ENCODE measurements at places on chromosomes 4 and X.

- DNase-seq, result no peak
These were observed 7.2 kb downstream of the SCARB2 start for GRCh38 chr4:76206222-76206942.

DNA sequence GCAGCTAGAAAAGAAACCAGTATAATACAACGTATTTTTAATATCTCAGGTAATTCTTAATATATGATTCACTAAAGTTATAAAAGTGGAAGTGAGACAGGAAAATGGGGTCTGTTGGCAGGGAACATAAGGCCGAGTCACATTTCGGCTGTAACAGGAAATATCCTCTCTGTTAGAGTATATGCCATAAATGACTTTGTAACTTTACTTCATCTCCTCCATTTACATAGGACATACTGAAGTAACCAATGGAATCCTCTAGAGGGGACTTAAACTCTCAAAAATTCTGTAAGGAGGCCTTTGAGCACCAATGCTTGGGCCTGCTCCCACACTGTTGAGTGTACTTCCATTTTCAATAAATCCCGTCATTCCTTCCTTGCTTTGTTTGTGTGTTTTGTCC is 71.3 kb downstream of the ANKRD17 start:
- DNase-seq, result no peak

- DNase-seq, result no peak
These were observed 555.7 kb downstream of the PCDH7 start for GRCh38 chr4:31275906-31276305.

GRCh38 chrX:9534686-9535085 is 69.8 kb downstream of the TBL1X start:
- no peak for DNase-seq

DNA sequence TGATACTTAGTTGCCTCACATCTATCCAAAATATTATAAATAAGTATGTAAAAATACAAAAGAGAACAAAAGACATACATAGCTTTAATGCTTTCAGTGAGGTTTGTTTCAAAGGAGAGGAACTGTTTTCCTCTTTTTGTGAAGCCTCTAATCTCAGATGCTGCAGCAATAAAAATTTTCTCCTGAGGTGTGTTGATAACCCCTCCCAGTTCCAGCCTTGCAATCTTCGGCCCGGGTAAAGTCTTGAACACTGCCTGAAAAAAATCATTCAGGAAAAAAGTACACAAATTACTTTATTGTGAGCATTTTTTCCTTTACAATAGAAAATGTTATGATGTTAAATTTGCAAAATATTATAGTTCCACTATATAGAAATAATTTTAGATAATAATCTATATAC is 8.8 kb downstream of the BBS7 start:
- no peak for DNase-seq

- no peak for DNase-seq
These were observed 7.3 kb downstream of the PLP1 start for GRCh38 chrX:103783971-103784370.

DNA sequence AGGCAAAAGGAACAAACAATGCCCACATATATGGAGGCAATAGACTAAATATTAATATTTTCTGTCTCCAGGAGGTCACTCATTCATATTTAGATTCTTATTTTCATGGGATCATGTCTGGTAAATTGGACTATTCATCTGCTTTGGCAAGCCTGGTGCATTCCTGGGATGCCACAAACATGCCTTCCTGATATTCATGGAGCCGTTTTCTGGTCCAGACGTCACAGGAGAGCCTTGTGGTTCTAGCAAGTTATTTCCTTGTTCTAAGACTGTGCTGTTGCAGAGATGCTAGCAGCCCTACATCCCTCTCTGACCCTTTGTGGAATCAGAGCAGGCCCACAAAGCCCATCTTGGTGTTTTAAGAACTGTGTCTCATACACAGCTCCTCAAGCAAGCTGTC is 16.1 kb upstream of the EXOSC9 start:
- no peak for DNase-seq

DNA sequence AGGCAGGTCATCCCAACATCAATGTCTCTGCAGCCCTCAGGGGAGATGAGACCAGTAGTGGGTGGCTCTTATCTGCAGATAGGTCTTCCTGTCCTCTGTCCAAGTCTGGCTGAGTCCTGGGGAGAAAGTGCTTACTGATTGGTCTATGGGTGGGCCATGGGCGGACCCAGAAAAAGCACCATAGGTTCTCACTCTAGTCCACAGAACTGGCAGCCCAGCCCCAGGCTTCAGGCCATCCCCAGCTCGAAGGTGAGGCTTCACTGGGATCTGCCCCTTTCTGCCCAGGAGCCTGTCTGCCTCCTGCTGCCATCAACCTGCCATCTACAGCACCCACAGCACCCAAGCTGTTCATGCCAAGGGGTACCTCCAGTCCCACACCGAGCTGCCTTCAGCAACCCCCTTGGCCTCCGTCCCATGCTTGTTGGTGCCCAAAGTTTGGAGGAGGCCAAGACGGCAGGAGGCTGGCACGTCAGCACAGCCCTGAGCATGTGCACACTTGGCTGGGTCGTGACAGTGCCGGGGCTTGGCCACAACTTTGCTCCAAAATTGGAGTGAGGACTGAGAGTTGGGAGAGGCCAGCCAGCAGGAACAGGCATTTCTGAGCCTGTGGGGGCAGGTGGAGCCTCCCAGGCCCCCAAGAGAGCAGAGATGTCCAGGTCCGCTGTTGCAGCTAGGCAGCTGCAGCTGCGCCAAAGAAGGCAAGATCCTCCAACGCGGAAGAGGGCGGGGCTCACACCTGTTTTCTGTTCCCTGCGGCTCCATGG is 99.6 kb downstream of the IQCM start:
- no peak for DNase-seq

DNA sequence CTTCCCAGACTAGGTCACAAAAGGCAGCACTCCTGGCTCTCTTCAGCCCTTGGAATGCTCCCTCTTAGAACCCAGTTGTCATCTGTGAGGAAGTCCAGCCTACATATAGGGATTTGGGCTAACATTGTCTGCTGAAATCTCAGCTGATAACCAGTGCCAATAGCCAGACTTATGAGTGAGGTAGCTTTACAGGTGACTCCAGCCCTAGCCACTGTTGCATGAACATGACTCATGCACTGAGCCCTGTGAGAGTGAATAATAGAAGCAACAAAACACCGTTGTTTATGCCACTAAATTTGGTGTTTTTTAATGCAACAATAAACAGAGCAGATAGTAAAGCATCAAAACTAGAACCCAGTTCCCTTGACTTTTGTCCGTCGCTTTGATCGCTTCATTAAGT is 433.2 kb downstream of the STIM2 start:
- DNase-seq, result no peak

- no peak for DNase-seq
These were observed 219.3 kb upstream of the JADE1 start for GRCh38 chr4:128590034-128590740.

GRCh38 chr4:1047106-1047975 is 35.9 kb downstream of the FGFRL1 start:
- DNase-seq, result no peak

GRCh38 chr4:1327526-1328266 is 19.3 kb upstream of the UVSSA start:
- no peak for DNase-seq

- DNase-seq, result no peak
These were observed 90.6 kb downstream of the FHDC1 start for GRCh38 chr4:153026591-153027346.

DNA sequence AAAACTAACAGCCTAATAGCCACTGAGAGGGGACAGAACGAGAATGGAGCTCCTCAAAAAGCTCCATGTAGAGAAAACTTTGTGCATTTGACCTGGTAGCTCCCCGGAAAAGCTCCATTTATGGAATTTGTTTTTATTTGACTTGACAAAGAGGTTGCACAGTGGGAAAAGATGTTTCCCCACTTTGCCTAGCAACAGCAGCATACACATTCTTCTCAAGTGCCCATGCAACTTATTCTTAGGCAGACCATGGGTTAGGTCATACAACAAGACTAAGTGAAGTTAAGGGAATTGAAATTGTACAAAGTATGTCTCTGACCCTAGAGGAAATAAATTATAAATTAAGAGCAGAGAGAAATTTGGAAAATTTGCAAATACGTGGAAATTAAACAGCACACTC is 949.6 kb upstream of the PRKX start:
- DNase-seq, result no peak

GRCh38 chrX:39907964-39908661 is 189.6 kb downstream of the BCOR start:
- DNase-seq, result no peak

- no peak for DNase-seq
These were observed 1040.3 kb upstream of the PCDH10 start for GRCh38 chr4:132108784-132109183.

DNA sequence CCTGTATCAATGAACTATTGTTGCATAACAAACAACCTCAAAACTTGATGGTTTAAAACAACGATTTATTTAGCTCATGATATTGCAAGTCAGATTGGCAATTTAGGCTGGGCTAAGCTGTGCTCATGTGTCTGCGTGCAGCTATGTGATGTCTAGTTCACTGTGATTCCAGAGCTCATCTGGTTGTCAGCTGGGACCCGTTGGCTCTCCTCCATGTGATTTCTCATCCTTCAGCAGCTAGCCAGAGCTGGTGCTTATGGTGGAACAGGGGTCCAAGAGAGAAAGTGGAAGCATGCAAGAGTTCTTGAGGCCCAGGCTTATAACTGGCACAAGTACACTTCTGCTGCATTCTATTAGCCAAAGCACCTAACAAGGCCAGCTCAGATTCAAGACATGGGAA is 28.8 kb upstream of the TRPC3 start:
- no peak for DNase-seq

GRCh38 chr4:82696117-82696860 is 102.3 kb downstream of the SCD5 start:
- DNase-seq, result no peak

GRCh38 chr4:151100531-151100930 is 1.1 kb downstream of the RPS3A start:
- DNase-seq, result no peak

GRCh38 chr4:174437749-174438148 is 84.5 kb downstream of the HPGD start:
- no peak for DNase-seq

GRCh38 chr4:2102045-2102883 is 43.1 kb downstream of the NAT8L start:
- DNase-seq, result no peak

DNA sequence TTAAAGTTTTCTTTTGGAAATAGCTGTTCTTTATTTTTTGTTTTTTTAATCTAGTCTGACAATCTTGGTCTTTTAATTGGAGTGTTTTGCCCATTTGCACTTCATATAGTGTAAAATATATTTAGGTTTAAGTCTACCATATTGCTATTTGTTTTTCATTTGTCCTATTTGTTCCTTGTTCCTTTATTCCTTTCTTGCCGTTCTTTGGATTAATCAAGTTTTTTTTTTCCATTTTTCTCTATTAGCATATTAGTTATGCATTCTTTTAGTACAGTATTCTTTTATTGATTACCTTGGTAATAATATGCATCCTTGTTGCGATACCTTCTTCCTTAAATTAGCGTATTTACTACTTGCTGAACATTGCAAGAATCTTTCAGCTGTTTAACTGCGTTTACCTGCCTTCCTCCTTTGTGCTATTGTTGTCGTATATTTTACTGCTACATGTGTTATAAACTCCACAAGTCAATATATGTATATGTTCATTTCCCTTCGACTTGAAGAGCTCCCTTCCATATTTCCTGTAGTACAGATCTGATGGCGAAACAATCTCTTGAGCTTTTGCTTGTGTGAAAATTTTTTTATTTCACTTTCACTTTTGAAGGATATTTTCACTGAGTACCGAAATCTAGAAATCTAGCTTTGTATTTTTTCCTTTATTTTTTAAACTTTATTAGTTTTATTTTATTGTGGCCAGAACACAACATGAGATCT is 23.9 kb upstream of the RNF212 start:
- no peak for DNase-seq

- DNase-seq, result no peak
These were observed 66.3 kb downstream of the ZFYVE28 start for GRCh38 chr4:2352171-2352570.

GRCh38 chr4:107219681-107220080 is 183.6 kb upstream of the DKK2 start:
- no peak for DNase-seq

DNA sequence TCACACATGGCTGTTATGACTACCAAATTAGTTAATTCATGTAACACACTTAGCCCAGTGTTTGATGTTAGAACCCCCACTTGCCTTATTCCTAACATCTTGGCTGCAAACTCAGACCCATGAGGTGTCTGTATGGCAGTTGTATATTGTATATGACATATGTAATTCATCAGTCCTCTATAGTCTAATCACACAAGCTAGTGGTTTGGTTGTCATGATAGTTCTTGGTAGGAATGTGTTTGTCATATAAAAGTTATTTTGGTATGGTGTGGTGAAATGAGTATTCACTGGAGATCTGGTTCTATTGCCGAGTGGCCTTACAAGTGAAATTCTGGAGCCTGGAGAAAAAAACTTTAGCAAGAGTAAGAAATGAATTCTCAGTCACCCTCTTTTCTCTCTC is 149.2 kb downstream of the AWAT2 start:
- no peak for DNase-seq

DNA sequence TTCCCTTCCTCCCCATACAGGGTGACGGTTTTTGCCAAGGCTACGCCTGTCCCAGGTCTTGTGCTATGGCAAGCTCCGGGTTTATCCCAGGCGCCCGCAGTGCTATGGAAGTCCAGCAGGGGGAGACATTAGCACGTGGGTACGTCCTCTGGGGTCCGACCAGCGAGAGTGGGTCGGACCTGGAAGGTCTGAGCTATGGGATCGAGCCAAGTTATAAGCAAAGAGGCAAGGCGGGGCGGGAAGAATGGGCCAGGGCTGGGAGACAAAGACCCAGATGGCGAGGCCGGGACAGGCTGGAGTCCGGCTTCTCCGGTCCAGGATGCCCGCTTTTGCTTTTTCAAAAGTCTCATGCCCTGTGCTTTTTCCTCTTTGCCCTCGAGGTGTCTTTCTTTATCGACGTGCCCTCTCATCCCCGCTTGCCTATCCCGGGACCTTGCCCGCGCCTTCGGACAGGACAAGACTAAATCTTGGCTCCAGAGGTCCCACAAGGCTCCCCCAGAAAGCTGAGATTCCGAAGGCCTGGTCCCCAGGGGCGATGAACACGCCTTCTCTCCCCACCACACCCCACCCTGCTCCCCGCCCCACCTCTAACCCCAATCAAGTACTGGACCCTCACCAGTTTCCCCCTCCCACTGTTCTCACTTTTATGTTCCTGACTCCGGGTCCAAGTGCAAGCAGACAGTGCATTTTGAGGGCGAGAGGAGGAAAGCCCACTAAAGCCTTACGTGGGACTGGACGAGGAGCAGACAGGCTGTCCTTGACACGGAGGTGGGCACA is 785 bp upstream of the EFNB1 start:
- peak; percentile 71 for DNase-seq

DNA sequence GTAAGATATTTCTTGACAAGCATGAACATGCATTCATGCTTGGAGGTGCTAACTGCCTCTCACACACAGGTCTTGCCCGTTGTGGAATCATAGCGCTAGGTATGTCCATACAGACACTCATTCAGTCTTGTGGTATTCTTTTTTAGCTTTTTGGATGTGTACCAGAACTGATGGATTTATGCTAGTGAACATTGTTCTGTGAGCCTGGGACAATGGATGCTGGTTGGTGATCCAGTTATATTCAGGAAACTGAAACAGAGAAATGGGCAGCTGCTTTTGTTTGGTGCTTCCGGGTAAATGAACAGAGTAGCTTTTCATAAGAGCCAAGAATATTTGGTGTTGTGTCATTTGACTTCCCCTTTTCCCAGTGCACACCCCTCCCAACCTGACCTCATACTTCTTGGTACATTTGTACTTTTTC is 78.9 kb upstream of the SLC4A4 start:
- no peak for DNase-seq

All from stimulated activated CD8-positive, alpha-beta memory T cell treated with anti-CD3 and anti-CD28 coated beads, Interleukin-7, amount 100 ng/mL, for 24 hours (primary cell).